Stimulated activated CD4-positive, alpha-beta T cell treated with anti-CD3 and anti-CD28 coated beads, Interleukin-1b, Interleukin-23, amount 100 ng/mL, for 1 hour (primary cell): ENCODE measurements at places on chromosomes 7 and 10.

- no peak for DNase-seq
Measured at GRCh38 chr10:18886102-18886501, 162.5 kb upstream of the MALRD1 start.

DNA sequence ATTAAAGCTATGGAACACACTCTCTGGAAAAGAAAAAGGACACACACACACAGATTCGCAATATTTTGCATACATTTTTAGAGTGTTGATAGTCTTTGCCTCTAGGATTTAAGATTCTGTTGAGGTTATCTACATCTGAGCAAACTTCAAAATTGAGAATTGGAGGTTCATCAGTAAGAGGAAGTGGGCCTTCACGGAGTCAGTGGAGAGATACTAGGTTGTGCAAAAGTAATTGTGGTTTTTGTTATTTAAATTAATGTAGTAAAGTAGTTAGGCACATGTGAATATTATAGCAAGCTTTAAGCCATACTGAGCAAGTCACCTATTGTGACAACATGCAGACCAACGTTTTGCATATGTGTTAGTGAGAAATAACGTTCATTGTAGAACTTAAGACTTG is 19.8 kb upstream of the NXPH1 start:
- DNase-seq = no peak

DNA sequence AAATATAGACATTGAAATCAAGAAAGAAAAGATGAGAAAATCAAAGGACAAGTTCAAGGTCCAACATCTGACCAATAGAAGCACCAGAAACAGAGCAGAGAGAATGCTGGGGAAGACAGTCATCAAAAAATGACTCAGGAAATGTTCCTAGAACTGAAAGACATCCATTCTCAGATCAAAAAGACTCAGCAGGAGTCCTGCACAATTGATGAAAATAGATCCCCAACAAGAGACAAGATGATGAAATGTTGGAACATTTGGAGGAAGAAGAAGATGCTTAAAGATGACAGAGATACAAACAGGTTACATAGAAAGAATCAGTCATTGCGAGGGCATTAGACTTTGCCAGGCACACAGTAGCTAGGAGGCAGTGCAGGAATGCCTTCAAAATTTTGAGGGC is 30.0 kb upstream of the EIF5AL1 start:
- DNase-seq = no peak

DNA sequence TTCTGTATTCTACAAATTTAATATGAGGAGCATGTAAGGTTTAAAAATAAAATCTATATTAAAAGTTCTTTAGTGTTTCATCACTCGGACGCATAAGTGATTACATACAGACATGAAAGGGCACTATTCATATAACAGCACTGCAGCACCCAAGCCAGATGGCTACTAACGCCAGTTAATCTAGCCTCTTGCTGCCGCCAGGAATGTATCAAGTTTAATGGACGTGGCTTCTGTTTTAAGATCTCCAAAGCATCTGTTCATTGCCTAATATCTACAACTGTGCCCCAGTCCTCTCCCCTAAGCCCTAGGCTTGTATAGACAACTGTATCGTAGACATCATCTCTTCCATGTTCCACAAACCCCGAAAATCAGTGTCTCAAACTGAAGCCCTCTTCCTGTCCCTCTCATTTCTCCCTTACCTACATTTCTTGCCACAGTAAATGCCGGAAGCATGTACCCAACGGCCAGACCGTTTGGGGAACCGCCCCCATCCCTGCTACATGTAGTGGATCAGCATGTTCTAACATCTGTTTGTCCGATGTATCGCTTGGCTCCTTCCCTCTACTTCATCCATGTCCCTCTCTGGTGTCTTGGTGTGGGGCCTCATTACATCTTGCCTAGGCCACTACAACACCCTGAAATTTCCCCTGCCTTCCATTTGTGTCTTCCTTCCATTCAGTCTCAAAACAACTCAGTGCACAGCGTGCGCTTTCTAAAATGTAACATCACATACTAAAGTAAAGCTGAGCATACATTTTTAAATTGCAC is 147.5 kb upstream of the RSU1 start:
- no peak for DNase-seq

DNA sequence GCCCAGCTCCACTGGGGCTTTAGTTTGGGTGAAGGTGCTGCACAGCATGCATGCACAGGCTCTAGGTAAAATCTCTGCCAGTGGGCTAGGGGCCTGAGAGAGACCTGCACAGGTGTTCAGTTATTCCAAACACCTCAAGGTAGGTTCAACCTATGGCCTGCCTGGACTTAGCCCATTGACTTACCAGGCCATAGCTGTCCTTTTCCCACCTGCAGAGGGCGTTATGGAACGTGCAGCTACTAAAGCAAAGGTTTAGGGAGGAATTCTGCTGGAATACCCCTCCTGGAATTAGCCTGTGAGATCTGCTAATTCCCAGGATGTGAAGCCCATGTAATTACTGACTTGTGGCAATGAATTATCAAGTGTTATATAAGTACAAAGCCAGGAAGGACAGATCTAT is 3.6 kb downstream of the VWC2 start:
- no peak for DNase-seq

DNA sequence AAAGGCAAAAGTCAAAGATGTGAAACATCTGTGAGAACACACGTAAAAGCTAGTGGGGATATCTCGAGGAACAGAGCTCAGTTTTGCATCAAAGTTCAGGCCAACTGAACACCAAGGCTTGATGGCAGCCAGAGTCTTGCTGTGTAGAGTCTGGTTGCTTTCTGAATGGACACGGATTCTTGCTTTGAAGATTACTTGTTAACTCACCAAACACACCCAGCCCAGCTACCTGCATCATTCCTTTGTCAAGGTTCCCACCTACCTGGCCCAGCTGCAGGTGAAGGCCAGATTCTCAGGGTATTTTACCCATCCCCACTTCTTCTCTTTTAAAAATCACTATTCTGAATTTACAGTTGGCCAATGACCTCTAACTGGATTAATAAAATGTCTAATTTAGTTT is 174.4 kb upstream of the PHYHIPL start:
- DNase-seq = no peak

DNA sequence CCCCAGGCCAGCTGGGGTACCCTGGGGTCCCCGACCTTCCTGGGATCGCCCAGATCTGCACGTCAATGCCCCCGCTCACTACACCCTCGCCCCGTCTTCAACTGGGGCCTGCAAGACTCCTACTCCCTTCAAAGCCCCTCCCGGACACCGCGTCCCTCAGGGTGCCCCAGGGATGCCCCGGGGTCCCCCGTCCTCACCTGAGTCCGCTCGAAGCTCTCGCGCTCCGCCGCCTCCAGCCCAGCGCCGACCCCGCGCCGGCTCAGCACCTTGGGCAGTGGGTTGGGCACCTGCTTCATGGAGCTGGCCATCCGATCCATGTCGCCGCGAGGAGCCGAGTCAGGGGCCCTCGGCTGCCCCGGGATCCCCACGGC is at the start of gene HIP1:
Gene HIP1 (minus strand): TSS at position 338 of the 371 bp plus-strand sequence. CDS start 21 bp downstream, at position 317.
- no peak for DNase-seq

- DNase-seq = no peak
Measured at GRCh38 chr10:92242910-92243671, 47.8 kb downstream of the CPEB3 start.

- no peak for DNase-seq
Measured at GRCh38 chr7:5572439-5572838, 148.8 kb upstream of the TNRC18 start.

- DNase-seq = no peak
Measured at GRCh38 chr7:105876964-105877601, 684 bp upstream of the ATXN7L1 start.

DNA sequence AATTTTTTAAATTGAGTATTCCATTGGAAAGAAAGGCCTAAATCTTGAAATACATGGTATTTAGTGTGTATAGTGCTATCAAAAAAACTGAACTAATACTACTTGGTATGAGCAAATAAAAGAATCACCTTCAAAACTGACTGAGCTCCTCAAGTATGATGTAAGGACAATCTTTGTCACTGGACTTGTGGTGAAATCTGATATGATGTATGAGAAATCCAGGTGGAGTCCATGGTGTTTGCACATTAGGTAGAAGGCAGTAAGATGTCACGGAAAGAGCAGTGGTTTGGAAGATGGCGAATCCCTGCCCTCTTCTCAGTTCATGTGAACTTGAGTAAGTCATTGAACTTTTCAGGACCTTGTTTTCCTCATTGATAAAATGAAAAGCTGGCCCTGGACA is 62.1 kb upstream of the COL1A2 start:
- DNase-seq = no peak

- DNase-seq = peak; percentile 6
Measured at GRCh38 chr10:97676770-97677581, 10.1 kb downstream of the AVPI1 start.

GRCh38 chr10:62075912-62076311 is 174.4 kb downstream of the ARID5B start:
- DNase-seq = no peak

- no peak for DNase-seq
Measured at GRCh38 chr10:8130973-8131911, 76.8 kb downstream of the GATA3 start.

DNA sequence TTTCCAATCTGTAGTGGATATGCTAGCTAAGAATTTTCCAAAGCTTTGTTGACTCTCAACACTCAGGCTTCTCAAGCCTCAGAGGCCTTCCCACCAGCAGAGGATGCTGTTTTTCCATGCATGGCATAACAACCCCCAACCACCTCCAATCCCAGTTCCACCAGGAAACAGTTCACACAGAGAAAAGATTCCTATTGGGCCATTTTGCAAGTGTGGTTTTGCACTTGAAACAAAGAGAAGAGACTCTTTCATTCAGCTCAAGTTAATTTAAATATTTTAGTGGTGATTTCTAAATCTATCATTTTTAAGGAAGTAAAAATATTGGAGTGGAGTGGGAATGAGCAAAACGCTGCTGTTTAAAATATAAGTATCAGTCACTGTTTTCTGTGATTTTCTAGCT is 105.6 kb upstream of the COL1A2 start:
- DNase-seq = no peak

DNA sequence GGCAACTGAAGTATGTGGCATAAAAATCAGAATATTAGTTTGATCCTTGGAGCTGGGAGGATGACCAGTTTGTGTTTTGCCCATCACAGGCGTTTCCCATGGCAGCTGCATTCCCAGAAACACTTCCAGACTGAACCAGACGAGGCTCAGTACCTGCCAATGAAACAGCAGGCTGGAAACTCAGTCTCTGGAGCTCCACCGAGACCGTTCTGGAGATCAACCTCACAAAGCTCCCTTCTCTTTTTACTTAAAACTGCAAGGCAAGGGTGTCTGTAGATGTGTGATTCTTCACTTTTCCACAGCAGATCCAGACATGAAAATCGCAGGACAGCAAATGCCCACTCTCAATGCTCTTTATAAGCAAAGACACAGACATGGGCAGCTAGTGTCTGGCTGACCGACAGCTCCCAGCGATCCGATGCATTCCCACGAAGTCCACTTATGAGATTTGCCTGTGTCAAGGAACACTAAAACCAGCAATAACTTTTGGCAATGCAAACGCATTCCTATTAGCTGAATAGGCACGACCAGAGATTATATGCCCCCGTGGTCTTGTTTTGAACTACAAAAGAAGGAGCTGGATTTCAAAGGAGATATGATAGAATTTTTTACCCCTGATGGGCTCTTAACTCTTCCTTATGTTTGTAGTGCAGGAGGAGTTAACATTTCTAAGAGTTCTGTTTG is 72.6 kb downstream of the ADAM12 start:
- no peak for DNase-seq

DNA sequence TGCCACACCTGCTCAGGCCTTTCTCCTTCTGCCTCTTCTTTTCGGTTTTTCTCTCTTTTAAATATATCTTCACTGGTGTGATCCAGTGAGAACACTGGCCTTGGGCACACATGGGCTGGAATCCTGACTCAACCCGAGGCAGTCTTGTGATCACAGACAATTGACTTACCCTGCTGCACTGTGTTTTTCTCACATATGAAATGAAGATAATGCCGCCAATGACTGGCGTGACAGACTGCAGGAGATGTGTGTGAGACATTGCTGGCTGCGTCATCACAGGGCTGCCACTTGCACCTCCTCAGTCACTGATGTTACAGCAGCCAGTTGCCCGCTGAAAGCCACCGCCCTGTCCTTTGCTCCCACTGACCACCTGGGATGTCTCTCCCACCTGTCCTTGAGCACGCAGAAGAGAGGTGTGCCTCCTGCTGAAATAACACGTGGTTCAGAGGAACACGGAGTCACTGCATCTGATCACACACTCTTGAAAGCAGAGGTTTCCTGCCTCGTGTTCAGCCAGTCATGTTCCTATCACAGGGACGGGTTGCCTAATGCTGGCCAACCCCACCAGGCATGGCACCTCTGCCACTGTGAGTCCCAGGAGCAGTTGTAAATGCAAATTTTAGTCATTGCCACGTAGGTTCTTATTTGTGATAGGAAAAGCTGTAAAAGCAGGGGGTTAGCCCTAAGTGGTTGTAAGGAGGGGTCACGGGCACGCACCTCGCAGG is 124.6 kb upstream of the LANCL2 start:
- DNase-seq = no peak

DNA sequence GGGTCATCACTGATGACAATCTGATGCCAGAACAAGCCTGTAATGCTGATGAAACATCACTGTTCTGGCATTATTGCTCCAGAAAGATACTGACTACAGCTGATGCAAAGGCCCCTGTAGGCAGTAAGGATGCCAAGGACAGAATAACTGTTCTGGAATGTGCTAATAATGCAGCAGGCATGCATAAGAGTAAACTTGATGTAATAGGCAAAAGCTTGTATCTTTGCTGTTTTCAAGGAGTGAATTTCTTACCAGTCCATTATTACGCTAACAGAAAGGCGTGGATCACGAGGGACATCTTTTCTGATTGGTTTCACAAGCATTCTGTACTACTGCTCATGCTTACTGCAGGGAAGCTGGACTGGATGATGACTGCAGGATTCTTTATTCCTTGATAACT is 18.7 kb downstream of the LCOR start:
- no peak for DNase-seq

DNA sequence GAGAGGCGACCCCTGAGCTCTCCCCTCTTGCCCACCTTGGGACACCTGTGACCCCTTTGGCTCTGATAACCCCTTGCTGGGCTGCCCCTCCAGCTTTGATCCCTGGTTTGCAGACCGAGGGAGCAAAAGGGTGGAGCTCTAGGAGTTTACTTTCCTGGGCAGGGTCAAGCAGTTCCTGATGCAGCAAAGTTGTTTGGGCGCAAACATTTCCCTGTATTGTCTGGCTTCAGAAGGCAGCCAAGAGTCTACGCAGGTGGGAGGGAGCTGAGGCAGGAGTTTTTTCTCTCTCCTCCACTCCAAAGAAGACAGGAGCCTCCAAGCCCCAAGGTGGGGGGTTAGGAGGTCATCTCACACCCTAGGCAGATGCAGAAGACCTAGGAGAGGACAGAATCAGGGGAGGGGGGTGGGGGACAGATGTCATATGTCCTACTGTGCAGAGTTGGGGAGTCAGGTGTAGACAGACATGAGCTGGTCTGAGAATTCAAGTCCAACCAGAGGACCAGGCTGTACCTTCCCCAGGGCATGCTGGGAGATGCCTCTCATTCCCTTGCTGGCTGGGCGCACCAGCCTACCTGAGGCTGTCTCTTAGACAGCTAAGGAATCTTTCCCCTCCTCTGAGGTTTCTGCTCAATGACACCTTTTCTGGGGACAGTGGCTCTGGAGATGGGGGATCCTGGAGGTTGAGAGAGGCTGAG is 20.5 kb downstream of the TMEM270 start:
- no peak for DNase-seq

GRCh38 chr10:31932838-31933237 is 4.2 kb upstream of the ARHGAP12 start:
- no peak for DNase-seq
